ENCODE measurements at places on chromosomes 2 and 18. TPM values are rescaled to one million over a fixed set of nuclear protein-coding genes. Genes with fewer than 3 reads are reported as not detected.

The NAT8 gene
- not detected for total RNA-seq

The CXCR4 gene
- 1,189 TPM for total RNA-seq

The CCBE1 gene
- not detected for total RNA-seq

The TMEM200C gene
- not detected for total RNA-seq

The REG3G gene
- total RNA-seq, result not detected

The SCYGR4 gene
- 0.99 TPM for total RNA-seq

The BMP10 gene
- total RNA-seq, result not detected

GRCh38 chr18:65287652-65288051, 463.2 kb upstream of the CDH7 start:
- no peak for DNase-seq

GRCh38 chr18:60082790-60083189, 183.0 kb downstream of the PMAIP1 start:
- no peak for DNase-seq

- no peak for DNase-seq
These were observed 255.5 kb downstream of the ETAA1 start for GRCh38 chr2:67652679-67653078.

GRCh38 chr2:47558768-47559684, 156.1 kb downstream of the MSH2 start:
- DNase-seq, result no peak

DNA sequence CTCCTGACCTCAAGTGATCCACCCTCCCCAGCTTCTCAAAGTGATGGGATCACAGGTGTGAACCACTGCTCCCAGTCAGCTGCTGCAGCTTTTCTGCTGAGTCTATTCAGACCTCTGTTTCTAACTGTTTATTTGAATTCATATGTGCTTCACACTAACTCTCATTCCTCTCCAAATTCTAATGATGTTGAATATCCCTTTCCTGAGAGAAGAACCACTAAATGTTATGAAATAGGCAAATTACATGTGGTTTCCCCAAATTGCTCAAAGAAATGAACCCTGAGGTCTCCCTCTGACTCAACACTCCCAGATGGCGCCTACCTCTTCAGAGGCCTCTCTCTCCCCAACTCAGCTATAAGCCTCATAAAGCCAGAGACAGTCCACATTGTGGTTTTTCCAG, 98.6 kb downstream of the IRS1 start:
- DNase-seq, result no peak

GRCh38 chr2:85502720-85503119, 36.2 kb upstream of the MAT2A start:
- DNase-seq, result no peak

GRCh38 chr2:47046271-47046670, 108.8 kb downstream of the STPG4 start:
- DNase-seq, result no peak

DNA sequence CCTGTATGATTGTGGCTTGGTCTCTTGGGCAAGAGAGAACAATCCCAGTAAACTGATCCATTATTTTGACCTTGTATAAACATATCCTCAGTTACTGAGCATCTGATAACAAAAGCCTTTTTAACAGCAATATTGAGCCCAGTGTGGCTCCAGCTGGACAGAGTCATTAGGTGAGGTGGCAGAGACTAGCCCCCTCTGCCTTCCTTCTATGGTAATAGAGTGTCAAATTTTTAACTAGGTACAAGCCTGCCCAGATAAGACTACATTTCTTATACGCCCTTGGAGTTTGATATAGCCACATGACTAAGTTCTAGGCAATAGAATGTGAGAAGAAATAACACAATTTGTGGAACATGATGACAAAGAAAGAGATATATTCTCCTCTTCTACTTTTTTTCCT, 56.2 kb downstream of the HNMT start:
- no peak for DNase-seq

DNA sequence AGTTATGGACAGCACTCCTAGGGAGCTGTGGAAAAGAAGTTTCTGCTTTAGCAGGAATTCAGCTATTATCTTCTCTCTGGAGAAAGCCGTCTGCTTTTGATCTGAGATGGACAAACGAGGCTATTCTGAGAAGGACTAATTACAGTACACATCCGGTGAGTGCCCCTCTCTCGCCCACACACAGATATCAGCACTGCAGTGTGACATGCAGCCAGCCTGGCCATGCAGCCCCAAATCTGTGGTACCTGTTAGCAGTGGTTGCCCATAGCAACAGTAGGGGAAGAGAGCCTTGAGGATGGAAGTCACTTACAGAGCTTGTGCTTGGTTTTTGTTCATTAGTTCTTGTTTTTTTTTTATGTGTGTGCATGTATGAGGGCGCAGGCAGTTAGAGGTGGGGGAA, 73.9 kb upstream of the TRIB2 start:
- DNase-seq, result no peak

DNA sequence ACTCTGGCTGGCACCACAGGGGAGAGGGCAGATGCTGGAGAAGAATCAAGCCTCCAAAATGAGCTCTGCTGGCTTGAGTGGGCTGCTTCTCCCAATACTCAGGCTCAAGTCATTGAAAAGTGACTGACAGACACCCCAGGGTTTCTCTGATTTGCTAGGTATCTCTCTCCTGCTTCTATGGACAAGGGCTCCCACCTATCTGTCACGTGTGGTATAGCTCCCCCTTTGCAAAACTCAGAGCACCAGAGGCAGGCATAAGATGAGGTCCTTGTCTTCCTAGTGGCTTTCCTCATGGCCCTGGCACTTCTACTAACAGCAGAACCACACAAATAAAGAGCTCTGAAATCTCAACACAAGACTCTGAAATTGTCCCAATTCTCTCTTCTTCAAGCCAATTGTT, 105.2 kb downstream of the GALNT14 start:
- DNase-seq, result no peak

GRCh38 chr2:15238028-15238427, 323.1 kb downstream of the NBAS start:
- DNase-seq, result no peak

DNA sequence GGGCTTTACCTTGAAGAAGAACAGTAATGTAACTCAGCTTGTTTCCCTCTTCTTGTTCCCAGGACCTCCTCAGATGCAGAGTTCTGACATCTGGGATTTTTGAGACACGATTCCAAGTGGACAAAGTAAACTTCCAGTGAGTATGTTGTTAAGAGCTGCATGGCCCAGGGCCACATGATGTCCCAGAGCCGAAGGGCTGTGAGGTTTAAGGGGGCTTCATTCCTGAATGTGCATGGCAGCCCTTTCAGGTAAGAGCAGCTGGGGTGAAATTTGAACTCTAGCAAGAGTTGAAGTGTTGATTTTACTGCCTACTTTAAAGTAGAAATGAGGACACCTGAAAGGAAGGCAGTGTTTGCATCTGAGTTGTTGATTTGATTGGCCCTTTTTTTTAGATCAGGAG, 13.3 kb downstream of the CHMP1B start:
- DNase-seq, result no peak

GRCh38 chr2:66782780-66783361, 347.9 kb downstream of the MEIS1 start:
- DNase-seq, result no peak

- no peak for DNase-seq
These were observed 242.1 kb upstream of the OSR1 start for GRCh38 chr2:19600506-19600905.

GRCh38 chr2:132542953-132543569, 126.5 kb downstream of the GPR39 start:
- no peak for DNase-seq

GRCh38 chr2:44244135-44244871, 31.0 kb upstream of the SLC3A1 start:
- no peak for DNase-seq

DNA sequence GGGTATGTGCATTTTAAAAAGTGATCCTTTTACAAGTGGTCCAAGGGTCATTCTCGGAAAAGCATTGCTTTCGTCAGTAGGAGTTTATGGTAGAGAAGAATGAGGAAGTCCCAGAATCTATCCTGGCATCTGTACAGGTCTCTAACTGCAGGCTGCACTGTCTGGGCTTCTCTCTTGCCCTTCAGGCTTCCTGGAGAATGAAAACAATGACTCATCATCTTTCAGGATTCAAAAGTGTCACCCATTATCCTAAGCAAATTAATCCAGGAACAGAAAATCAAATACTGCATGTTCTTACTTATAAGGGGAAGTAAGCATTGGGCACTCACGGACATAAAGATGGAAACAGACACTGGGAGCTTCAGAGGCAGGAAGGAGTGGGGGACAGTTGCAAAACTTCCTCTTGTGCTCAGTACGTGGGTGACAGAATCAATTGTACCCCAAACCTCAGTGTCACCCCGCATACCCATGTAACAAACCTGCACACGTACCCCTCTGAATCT, 60.2 kb upstream of the TXNDC2 start:
- no peak for DNase-seq

Measured in T-helper 17 cell (primary cell).